ENCODE measurements at places on chromosomes 13 and 19.

GRCh38 chr19:50658441-50659317 lies 9.4 kb downstream of the C19orf81 start:
- no peak for DNase-seq

- DNase-seq, result no peak
Observed at GRCh38 chr13:80955501-80955900, 614.6 kb upstream of the SPRY2 start.

DNA sequence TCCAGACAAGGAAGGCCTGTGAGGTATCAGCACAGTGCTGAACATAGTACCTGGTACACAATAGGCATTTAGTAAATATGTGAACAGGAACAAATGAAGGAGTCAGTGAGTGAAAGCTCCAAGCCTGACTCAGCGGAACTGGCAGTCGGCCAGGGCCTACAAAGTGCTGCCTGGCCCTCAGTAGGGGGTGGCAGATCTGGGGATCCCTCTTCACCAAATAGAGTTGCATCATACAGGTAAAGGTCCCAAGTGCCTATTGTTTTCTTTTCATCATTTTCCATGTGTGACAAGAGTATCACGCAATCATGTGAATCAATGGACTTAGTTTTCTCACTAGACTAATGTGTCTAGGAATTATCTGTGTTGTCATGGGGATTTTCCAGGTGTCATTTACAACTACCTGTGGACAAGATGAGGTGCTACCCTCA lies 9.2 kb downstream of the CYP2B6 start:
- no peak for DNase-seq

DNA sequence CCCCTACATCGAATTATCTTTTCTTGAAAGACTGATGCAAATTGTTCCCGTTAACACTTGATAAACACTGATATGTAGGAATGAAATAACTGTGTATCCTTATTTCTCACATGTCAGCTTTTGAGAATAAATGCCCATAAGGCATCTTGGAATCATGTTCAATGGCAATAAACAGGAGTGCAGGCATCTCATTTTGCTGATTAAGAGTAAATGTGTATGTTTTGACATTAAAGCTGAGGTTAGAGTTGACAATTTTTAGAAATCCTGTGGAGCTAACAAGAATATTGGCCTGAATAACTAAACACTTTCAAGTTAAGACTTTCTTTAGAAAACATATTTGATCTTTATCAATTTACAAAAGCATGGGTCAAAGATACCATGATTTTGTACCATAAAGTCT lies 646.2 kb upstream of the MIR17HG start:
- DNase-seq, result no peak

- DNase-seq, result no peak
Observed at GRCh38 chr13:109999659-110000533, 213.5 kb upstream of the IRS2 start.

GRCh38 chr13:45833663-45834375 lies 17.7 kb downstream of the SIAH3 start:
- no peak for DNase-seq

DNA sequence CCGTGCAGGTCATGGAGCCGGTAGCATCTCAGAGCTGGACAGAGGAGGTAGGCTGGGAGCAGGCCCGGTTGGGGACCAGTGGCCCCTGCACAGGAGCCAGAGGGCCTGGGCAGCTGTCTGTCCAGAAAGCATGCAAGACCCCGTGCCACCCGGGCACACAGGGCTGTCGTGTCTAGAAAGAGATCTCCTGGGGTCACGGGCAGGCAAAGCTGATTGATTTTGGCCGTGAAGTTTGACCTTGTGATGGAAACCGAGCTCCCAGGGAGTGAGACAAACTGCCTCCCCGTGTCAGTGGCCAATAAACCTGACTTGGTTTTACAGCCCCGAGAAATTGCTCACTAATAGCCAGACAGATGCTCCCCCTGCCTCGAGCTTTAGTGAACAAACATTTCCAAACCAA lies 98.8 kb downstream of the KDM4B start:
- DNase-seq, result no peak

DNA sequence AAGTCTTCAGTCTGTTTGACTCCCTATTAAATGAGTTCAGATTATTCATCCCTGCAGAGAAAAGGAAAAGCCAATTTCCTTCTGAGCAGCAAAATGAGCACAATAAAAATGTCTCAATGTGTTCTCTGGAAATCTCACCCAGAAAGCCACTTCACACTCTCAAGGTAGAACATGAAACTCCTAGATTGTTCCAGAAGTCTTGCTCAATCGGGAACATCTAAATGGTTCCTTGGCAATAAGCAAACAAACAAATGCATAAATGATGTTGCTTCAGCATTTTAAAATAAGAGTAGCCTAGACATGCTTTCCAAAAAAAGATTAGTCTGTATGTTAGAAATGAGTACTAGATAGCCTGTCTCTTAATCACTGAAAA lies 59.7 kb upstream of the TNFRSF19 start:
- DNase-seq, result no peak

DNA sequence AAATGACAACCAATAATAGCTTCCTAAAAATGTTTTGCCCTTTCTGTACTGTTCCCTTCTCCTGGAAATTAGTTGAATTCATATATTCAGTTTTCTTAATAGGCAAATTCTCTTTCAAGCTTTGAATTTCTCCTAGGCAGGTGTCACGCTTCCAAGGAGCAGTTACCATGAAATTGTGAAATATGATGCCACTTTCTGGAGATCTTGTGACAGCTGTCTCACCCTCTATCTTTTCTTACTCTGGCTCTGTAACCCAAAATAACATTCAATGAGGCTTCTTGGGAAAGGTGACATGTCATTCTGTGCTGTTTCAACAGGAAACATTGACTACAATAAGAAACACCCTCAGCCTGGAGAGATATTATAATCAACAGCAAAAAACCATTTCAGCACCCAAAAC lies 80.3 kb upstream of the MRI1 start:
- no peak for DNase-seq
